ENCODE measurements at places on chromosomes 1 and 21.

DNA sequence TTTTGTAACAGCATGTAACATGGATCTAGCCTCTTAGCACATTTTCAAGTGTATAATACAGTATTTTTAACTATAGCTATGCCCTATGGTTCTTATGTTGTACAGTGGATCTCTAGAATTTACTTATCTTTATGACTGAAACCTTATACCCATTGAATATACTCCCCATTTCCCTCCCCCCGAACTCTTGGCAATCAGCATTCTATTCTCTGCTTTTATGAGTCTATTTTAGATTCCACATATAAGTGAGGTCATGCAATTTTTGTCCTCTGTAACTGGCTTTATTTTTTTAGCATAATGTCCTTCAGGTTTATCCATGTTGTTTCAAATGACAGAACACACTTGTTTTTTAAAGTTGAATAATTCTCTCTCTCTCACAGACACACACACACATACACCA is 3.1 kb upstream of the GBP6 start:
- no peak for DNase-seq

- DNase-seq = no peak
These were observed 182.0 kb downstream of the CDC42BPA start for GRCh38 chr1:227136210-227136820.

- no peak for DNase-seq
These were observed 8.2 kb downstream of the THRAP3 start for GRCh38 chr1:36232212-36233095.

DNA sequence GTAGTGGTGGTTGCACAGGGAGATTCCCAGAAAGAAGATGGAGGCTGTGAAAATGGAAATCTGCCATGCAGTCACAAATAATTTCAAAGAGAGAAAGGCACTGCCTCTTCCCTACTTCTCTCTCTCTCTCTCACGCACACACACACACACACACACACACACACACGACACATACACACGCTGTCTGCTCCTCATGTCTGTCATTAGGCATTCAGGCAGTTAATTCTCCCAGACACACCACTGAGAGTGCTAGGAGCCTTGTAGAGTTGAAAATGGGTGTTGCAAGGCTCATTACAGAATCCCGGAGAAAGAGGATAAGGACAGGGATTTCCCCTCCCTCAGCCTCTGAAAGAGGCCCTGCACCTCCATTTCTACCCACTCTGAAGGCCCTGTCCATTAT is 47.8 kb upstream of the LRRN2 start:
- no peak for DNase-seq

DNA sequence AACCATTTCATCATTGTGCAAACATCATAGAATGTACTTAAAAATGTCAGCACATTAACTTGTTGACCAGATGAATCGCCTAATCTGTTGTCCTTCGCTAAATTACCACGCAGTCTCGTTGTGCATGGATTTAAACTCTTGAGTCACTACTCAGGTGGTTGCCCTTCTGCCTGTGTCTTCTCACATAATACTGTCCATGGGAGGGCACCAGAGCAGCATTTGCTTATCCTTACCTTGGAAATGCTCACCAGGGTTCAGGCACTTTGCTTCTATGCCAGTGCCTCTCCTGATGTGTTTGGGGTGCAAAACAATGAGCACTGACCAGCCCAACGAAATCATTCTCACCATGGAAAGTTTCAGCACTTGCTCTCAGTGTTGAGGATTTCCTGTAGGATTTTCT is 559.9 kb downstream of the RWDD3 start:
- no peak for DNase-seq

GRCh38 chr1:183403498-183403897 is 14.7 kb downstream of the NMNAT2 start:
- no peak for DNase-seq

GRCh38 chr1:108051631-108052377 is 86.8 kb upstream of the VAV3 start:
- no peak for DNase-seq

GRCh38 chr1:36557041-36558000 is 74.6 kb upstream of the CSF3R start:
- no peak for DNase-seq

GRCh38 chr1:59597420-59598119 is 217.2 kb upstream of the HOOK1 start:
- DNase-seq = no peak

DNA sequence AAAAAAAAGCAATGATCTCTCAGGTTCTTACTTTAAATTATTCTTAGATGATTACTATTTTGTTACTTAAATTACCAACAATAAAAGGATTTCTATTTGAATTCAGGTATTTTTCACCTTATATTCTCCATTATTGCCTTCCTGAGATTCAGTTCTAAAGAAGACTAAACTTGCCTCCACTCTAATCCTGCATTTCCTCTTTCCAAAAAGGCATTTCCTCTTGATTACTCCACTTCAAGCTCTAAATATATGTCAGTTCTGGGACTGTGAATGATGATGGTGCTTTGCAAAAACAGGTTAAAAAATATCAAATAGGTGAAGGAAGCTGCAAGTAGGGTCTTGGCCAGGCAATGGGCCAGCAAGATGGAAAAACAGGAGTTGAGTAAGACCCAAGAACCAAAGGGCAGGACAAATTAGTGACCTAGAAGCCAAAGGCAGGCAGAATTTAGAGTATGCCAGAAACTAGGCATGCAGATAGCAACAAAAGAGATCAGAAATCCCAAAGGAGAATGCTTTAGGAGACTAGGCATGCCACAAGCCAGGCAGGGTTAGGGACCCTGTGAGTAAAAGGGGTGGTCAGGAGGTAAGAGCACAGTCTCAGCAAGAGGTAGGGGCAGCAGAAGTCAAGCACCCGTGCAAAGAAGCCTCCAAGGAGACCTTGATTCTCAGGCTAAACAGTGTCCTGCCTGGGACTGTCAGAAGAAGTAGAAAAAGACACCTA is 11.3 kb upstream of the DIPK1A start:
- DNase-seq = no peak

All from GM13976 (cell line).